Calu3 (cell line): ENCODE measurements at places on chromosomes 7 and 10. TPM values are rescaled to one million over a fixed set of nuclear protein-coding genes. Genes with fewer than 3 reads are reported as not detected.

CHAT gene
- not detected in 2 replicates for total RNA-seq

EN2 gene
- total RNA-seq, result 3.2 TPM in 2 replicates

STAG3 gene
- total RNA-seq, result 0.66 and 1.2 TPM in 2 replicates

NODAL gene
- total RNA-seq, result not detected in 2 replicates

ANKRD2 gene
- total RNA-seq, result 0.47 and 0.90 TPM in 2 replicates

ADAM12 gene
- not detected in 2 replicates for total RNA-seq

IKZF1 gene
- 0.24 and 0.28 TPM in 2 replicates for total RNA-seq

CDC14C gene
- 0.24 TPM in 1 of 2 replicates, not detected in the other for total RNA-seq

- no peak for DNase-seq
These were observed 174.1 kb downstream of the RPS24 start for GRCh38 chr10:78207776-78208175.

GRCh38 chr10:99461230-99461629, 30.8 kb upstream of the GOT1 start:
- no peak for DNase-seq

DNA sequence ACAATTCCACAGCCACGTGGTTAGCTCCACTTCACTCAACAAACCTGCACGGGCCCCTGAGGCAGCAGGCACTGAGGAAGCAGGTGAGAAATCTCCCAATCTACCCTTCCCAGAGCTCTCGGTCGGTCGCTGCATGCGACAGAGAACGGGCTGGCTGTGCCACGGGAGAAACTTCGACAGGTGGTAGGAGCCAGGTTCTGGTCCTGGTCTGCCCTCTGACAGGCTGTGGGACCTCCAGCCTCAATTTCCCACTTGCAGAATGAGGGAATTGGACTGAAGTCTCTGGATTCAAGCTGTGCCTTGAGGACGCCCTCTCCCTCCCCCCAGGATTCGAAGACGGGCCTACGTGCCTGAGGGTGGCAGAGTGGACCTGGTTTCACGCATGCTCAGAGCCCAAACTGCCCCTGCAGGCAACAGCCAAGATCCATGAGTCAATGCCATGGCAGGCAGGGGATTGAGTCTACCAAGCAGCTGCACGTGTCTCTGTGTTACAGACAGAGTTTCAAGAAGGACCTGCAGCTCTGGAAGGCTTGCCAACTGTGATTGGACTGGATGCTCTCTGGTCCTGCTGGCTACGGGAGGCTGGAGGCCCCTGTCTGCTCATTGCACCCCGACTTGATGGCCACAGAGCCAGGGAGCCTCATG, 215.0 kb downstream of the USP6NL start:
- no peak for DNase-seq

GRCh38 chr7:20578257-20578771, 37.2 kb upstream of the ABCB5 start:
- no peak for DNase-seq

DNA sequence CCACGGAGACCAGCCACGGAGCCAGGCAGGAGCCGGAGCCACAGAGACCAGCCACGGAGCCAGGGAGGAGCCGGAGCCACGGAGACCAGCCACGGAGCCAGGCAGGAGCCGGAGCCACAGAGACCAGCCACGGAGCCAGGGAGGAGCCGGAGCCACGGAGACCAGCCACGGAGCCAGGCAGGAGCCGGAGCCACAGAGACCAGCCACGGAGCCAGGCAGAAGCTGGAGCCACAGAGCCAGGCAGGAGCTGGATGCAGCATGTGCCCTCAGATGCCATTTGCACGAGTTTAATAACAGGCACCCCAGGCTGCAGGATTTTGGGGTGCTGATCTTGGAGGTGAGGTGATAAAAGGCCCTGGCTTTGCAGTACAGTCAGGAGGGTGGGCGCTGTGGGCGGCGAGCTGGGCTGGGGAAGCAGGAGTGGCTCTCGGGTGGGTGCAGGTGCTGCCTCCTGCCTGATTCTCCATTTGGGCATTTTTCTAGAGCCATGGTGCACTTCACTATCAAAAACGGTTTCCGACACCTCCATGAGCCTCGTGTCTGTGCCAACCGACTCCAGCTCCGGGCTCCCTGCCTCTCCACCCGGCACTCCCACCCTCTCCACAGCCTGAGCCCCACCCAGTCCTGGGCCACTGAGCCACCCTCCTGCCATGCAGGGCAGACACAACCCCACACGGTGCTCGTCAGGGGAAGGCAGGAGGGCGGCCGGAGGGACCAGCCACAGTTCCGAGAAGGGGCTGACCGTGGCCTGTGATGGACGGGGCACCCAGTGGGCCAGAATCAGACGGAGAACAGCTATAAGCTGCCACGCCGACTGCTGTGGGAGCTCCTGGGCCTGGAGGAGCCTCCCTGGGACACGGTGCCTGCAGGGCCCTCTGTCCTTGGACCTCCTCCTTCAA, 40.8 kb upstream of the NKX6-2 start:
- no peak for DNase-seq

- DNase-seq, result no peak
These were observed 179.5 kb downstream of the DPP6 start for GRCh38 chr7:154231732-154232131.

DNA sequence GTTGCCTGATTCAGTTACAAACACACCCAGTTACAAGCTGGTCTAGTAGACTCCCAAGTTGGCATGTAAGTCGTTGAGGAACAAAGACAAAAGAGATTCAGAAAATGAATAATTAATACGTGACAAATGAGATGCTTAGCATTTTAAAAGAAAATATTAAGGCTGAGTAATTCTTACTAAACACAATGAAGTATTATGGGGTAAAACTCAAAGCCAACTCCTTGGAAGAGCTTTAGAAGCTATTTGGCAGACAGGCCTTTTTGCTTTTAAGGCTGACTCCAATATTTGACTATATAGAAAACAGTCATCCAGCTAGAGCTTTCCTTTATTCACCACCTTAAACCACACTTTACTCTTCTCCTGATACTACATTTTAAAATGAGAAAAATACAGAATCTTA, 5.4 kb downstream of the TRDMT1 start:
- DNase-seq, result no peak

DNA sequence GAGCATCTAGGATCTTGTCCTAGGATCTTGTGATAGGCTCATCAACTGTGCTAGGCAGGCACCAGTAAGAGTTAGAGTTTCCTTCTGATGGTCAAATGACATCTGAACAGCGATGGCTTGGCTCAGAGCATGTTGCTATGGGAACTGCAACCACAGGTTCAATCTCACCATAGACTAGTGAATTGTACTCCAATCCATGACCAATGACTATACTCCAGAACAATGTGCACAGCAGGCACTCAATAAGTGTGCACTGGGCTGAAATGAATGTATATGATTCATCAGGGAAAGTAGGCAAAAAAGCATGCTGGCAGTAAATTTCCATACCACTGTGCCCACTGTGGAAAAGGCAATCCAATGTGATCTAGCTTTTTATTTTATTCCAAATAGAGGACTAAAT, 163.6 kb upstream of the HPS1 start:
- DNase-seq, result no peak

- peak; percentile 62 for DNase-seq
These were observed 6.0 kb downstream of the BRI3 start for GRCh38 chr7:98287486-98287959.

DNA sequence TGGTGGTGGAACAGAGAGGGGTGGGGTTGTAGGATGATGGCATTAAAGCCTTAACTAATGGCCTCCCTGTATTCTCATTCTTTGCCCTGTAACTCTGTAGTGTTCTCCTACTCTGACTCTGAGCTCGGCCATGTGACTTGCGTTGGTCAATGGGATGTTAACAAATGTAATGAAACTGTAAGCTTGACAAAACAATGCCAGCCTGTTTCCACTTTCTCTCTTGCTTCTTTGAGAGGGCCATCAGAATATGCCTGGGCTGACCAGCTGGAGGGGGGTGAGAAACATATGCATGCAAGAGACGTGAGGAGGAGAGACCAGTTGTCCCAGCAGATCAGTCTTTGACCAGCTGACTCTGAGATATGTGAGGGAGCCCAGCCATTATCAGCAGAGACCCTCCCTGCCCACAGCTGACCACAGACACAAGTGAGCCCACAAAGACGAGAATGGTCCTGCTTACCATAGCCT, 100.6 kb downstream of the ICA1 start:
- no peak for DNase-seq

DNA sequence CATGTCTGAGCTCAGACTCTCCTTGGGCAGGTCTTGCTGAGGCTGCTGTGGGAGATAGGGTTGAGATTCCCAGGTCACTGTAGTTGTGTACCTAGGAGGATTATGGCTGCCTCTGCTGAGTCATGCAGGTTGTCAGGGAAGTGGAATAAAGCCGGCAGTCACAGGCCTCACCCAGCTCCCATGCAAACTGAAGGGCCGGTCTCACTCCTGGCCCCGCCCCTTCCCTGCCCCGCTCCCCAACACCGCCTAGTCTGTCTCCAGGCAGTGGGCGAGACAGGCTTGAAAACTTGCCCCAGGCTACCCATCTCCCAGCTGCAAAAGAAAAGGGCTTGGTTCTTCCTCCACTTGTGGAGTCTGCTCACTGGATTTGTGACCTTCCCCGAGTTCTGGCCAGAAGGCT, 41.6 kb upstream of the SDHAF3 start:
- DNase-seq, result peak; percentile 2

GRCh38 chr10:28879246-28879645, 201.9 kb downstream of the BAMBI start:
- no peak for DNase-seq
